Stimulated activated CD8-positive, alpha-beta memory T cell treated with anti-CD3 and anti-CD28 coated beads, Interleukin-7, amount 100 ng/mL, for 4 hours (primary cell): ENCODE measurements at places on chromosomes 11 and 22.

DNA sequence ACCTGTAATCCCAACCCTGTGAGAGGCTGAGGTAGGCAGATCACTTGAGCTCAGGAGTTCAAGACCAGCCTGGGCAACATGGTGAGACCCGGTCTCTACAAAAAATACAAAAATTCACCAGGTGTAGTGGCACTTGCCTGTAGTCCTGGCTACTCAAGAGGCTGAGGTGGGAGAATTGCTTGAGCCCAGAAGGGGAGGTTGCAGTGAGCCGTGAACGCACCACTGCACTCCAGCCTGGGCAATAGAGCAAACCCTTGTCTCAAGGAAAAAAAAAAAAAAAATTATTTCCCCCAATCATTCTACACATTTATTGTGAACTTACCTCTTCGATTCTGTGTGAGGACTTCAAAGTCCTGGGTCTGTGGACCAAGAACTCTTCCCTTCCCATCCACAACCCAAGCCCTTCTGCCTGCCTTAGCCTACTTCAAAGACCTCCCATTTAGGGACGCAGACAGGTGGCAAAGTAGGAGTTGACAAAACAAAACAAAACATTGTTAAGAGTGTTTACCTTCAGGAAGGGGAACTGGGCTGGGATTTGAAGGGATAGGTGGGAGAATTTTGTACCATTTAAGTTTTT is 3.8 kb upstream of the WEE1 start:
- no peak for DNase-seq

- DNase-seq: no peak
These were observed 103.1 kb downstream of the SNX19 start for GRCh38 chr11:130813196-130813595.

GRCh38 chr11:83645561-83645960 is 359.4 kb upstream of the CCDC90B start:
- DNase-seq: no peak

DNA sequence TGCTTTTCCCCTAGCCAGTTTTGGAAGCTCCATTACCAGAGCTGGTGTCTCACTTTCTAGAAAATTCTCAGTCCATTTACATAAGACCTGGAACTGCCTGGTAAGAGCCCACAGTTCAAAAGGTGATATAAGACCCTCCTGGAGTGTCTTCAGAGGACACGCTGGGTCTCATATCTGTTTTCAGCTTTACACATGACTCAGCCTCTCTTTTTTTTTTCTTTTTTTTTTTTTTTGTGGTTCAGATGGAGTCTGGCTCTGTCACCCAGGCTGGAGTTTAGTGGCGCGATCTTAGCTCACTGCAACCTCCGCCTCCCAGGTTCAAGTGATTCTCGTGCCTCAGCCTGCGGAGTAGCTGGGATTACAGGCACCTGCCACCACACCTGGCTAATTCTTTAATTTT is 30.7 kb downstream of the WEE1 start:
- DNase-seq: no peak

DNA sequence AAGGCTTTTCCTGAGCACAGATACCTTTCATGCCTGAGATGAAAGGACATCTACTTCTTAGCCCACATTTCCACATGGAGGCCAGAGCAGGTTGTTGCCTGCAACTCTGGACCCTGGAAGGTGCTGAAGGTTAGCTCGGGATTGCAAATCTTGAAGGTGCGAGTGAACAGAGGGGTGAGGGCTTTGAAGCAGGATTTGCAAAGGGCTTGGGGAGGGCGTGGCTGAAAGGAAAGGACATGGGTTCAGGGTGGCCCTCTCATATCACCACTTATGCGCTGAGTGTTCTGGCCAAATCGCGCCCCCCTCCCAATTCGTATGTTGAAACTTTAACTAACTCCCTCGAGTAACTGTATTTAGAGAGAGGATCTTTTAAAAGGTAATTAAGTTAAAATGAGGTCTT is 501.6 kb downstream of the MIAT start:
- DNase-seq: no peak
